Anterior cingulate cortex (tissue), 58 donors: ENCODE measurements at places on chromosomes 2 and 18.

DNA sequence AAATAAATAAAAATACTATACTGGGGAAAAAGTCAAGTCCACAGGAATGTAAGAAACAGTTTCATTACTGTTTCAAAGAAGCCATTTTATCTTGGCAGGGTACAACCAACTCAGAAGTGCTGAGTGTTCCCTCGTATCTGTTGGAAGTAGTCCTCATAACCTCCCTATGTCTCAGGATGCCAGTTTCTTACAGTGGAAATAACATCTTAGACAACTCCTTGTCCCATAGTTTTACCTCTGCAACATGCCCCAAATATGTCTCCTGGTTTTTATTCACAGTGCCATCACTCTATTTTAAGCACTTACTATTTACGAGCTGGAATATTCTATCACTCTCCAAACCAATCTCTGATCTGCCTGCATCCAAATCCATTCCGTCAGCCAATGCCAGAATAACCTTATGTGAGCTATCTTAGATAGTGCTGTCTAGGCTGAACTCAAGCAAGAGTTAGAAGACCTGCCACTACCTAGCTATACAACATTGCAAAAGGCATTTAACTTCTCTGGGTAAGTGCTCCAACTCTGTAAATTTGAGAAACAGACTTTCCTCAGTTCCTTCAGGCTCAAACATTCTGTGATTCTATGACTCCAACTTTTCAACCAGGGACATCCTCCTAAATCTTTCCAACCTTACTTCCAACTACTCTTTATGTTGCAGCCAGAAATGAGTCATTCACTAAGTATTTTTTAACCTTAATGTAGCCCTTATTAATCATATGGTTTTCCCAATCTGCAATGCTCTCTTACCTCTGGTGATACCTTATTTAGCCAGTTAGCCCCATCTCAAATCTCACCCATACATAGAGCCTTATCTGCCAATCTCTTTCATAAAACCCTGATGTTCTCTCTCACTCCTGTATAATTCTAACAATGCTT is 66.7 kb downstream of the RTN4 start:
- DNase-seq: no peak

DNA sequence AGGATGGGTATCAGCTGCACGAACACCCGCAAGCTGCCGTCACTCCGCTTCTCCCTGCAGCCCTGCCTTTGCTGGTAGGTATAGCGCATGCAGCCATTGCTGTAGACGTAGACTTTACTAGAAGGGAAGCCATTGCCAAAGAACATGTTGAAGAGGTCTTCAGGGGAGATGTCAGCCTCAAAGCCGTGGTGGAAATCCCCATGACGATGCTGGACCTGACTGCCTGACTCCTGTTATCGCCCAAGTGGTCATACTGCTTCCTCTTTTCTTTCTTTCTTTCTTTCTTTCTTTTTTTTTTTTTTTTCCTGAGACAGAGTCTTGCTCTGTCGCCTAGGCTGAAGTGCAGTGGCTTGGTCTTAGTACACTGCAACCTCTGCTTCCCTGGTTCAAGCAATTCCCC is 68.7 kb upstream of the SPRED2 start:
- no peak for DNase-seq

GRCh38 chr2:152696476-152696875 is 20.8 kb downstream of the PRPF40A start:
- DNase-seq: no peak

GRCh38 chr2:219462349-219462748 is 27.7 kb downstream of the SPEG start:
- DNase-seq: no peak

DNA sequence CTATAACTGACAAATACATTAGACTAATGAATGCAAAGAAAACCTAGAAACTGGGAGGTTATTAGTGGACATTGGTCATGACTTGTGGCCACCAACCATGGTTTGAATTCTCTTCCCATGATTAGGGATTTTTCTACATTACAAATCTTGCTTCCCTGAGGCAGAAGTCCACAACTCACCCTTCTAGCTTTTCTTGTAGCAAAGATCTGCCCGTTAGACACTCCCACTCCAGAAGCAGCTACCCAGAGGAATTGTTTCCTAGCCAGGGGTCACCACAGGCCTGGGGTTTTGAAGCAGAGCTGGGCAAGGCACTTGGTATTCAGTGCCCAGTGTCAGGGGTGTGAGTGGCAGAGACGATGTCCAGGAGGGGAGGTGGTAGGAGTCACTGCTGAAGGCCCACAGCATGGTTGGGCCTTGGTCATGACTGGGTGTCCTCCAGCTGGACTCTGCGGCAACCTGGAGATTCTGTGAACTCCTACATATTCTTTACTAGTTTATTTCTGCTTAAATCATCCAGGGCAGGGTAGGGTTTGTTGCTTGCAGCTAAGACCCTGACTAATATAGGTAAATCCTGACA is 54.9 kb downstream of the ACTR2 start:
- peak; percentile 16 for DNase-seq

DNA sequence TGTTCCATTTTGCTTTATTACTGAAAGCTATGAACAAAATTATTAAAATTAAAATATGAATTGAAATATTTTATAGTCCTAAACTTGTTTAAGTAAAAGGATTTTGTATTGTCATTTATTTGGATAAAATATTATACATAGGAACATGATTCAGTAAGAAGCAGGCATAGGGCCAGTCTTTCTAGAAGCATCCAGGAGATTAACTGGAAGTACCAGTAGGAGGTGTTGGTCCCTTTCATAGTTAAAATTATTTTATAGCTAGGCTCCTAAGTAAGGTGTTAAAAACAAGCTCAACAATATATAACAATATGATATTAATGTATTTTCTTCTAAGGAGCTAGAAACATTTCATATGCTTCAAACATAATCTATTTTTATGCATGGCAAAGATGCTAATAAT is 43.7 kb downstream of the FIGN start:
- DNase-seq: no peak

- DNase-seq: no peak
Observed at GRCh38 chr2:650343-651310, 26.6 kb downstream of the TMEM18 start.

- DNase-seq: no peak
Observed at GRCh38 chr2:190420801-190421200, 12.6 kb downstream of the MFSD6 start.

DNA sequence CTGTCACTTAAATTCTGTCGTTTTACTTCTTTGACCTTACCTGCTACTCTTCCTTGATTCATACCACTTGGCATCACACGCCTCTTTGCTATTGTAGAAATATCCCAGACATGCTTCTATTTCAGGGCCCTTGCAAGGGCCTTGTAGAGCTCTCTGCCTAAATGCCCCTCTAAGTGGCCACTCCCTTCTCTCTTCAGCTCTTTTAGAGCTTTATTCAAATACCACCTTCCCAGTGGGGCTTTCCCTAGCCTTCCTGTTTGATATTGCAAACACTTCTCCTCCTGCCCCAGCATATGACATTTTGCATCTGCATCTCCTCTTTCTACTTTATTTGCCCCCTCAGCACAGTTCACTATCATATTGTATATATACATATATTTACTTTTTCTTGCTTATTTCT is 54.0 kb downstream of the PELI1 start:
- no peak for DNase-seq

DNA sequence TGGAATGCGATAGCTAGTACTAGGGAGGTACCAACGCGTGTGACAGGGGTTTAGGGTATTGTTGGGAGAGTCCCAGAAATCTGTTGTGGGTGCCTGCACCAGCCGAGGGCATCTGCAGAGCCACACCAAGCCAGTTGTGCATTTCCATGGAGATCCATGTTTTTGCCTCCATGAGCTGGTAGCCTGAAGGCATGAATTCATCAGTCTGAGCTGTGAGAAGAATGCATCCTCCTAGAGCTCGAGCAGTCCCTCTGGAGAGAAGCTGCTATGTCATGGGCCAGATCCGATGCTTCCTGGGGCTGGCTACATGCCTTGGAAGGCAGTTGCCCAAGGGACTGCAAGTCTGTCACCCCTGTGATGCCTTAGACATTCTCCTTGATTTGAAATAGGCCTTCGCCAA is 57.9 kb downstream of the LIPG start:
- DNase-seq: no peak

DNA sequence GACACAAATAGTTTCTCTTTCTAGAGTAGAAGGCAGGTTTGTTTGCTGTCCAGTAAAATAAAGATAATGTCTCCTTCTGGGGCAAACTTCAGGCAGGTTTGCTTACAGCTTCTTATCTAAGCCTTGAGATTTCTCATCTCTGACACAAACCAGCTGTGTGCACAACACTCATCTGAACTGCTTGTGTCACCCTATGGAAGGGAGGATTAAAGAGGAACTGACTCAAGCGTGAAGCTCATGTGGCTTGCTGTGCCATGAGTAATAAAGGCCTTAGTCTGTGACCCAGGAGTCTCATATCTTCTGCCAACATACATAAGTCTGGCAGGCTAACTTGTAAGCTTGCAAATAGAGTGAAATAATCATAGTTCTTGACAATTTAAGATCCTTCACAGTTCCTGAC is 24.2 kb upstream of the CPO start:
- DNase-seq: no peak

GRCh38 chr2:112053917-112054846 is 887 bp upstream of the TMEM87B start:
- peak; percentile 100 for DNase-seq

GRCh38 chr18:63317982-63318888 is 1.3 kb downstream of the BCL2 start:
- DNase-seq: peak; percentile 11

DNA sequence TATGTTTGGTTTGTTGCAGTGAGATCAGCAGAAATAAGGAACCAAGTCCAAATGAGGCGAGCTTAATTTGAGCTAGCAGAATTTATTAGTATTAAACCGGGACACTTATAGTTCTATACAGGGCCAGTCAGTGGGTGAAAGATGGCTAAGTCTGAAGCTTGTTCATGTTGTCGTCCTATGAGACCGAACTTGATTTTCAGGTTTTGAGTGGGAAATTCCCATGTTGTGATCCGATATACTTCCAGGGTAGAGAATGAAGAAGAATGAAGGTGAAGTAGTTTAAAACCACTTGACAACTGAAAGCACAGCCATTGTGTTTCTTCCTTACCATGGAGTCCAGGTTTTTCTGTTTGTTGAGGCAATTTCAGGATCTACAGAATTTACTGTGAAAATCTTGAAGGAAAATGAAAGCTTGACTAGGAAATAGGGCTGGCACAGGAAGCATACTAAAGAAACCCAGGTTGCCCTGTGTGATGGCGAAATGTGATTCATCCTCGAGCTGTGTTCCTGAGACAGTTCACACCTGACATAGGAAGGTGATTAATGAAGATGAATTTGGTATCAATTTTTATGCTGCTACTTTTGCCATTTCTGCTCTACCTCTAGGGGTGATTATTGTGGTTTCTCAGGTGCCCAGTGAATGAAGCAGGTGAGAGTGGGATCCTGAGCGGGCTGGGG is 37.6 kb upstream of the MGAT5 start:
- DNase-seq: no peak

- no peak for DNase-seq
Observed at GRCh38 chr2:217338306-217338916, 478.5 kb upstream of the TNP1 start.

- DNase-seq: no peak
Observed at GRCh38 chr2:53670331-53670730, 97.3 kb upstream of the CHAC2 start.

DNA sequence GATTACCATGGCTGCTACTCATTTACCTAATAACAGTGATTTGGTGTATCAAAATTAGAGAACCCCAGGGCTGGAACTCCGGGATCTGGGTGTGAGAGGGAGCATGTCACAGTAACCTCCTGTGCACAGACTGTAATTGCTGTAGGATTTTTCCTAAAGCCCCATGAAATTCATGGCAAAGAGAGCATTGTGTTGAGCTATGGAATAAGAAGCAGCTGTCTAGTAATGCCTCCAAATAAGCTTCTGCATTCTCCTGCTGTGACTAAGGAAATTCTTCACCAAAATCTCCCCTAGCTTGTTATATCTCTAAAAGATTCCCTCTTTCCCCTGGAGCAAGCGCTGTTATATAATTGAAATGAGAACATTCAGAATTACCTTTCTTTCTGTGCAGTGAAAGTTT is 158.1 kb upstream of the SPATS2L start:
- DNase-seq: no peak

GRCh38 chr2:118525346-118525745 is 322.1 kb downstream of the EN1 start:
- DNase-seq: no peak

DNA sequence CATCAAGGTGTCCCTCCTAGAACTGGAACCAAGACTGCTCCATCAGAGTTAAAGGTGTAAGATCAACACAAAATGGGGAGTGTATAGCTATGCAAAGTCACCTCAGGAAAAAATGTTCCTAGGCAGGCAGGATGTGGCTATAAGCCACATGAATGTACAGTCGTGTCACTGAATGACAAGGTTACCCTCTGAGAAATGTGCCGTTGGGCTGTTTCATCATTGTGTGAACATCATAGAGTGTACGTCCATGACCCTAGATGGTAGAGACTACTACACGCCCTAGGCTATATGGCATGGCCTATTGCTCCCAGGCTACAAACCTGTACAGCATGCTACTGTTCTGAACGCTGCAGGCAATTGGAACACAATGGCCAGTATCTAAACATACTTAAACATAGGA is 24.5 kb downstream of the TYMS start:
- no peak for DNase-seq

DNA sequence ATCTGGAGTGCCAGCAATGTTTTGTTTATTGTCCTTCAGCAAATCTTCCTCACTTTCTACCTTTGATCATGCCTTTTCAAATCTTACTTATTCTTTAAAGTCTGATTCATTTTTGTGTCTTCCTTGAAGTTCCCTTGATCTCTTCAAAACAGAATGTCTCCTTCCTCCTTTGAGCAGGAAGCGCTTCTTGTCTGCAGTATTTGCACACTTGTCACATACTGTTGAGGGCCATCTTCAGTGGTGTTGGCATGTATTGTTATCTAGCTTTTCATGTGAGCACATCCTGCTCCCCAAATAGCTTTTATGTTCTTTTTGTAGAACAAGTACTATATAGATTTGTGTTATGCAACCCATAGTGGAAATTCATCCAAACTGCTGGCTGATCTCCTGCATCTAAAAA is 5.9 kb upstream of the CERS6 start:
- no peak for DNase-seq

DNA sequence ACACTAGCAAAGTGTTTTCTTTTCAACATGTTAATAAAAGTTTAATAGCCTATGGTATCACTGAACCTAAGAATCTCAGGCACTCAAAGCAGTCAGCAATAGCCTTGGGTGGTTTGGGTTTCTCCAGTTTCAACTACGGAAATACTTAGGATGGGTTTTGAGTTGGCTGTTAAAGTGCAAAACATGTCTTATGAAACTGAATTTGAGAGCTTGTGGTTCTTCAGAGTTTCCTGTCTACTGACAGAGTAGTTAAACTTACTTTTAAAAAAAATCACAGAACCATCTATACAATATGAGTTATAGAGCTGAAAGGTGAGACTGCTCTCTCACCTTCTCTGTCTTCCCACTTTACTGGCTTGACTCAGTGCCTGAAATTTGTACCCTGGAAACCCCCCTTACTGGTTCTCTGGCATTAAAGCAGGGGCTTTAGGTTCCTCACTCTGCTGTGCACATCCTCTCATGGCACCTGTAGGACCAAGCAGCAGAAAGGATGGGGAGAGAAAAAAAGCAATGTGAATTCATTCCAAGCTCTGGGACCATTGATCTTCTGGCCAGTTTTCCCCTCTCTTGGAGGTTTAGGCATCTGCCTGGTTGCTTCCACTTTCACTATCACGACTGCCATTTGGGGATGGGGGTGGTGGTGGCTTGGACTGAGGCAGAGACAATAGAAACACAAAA is 18.1 kb downstream of the CCDC141 start:
- no peak for DNase-seq

GRCh38 chr2:45178359-45178758 is 169.1 kb upstream of the SIX2 start:
- no peak for DNase-seq

GRCh38 chr2:203687165-203687564 is 19.3 kb upstream of the CD28 start:
- DNase-seq: no peak
